ENCODE measurements at places on chromosomes 1 and 21.

DNA sequence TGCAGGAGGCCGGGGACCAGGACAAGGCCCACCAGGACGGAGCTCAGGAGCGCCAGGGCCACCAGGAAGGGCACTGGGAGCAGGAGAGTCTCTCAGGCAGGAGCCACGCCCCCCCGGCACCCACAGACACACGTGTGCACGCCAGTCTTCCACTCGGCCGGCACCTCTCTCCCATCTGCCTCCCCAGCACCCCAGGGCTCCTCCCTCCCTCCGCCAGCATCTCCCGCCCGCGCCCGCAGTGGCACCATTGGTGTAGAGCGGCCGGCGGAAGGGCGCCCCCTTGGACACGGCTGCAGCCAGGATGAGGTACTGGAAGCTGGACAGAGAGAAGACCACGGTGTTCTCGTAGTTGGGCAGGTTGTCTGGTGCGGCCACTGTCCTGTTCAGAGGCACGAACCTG lies 6.1 kb upstream of the MFAP2 start:
- DNase-seq = no peak

- no peak for DNase-seq
Observed at GRCh38 chr1:67747671-67748546, 62.9 kb downstream of the GADD45A start.

- DNase-seq = no peak
Observed at GRCh38 chr21:26756491-26757159, 88.6 kb downstream of the ADAMTS1 start.

- no peak for DNase-seq
Observed at GRCh38 chr1:184463680-184464079, 76.9 kb downstream of the C1orf21 start.

DNA sequence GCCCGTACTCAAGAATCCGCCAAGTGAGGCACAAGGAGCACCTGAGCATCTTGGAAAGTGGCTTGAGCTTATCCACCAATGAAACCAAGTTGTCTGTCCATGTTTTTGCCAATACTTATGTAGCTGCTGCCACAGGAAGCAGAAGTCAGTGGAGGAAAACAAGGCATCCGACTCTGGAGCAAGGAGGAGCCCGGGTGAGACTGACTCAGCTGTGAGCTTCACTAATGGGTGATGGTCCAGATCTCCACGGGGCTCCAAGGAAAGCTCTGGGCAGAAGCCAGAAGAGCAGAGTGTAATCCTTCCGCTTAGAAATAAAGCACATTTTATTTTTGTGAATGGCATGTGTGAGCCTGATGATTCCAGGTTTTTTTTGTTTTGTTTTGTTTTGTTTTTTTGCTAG lies 12.3 kb upstream of the SSR2 start:
- no peak for DNase-seq

GRCh38 chr1:183330335-183330734 lies 87.8 kb downstream of the NMNAT2 start:
- DNase-seq = no peak

DNA sequence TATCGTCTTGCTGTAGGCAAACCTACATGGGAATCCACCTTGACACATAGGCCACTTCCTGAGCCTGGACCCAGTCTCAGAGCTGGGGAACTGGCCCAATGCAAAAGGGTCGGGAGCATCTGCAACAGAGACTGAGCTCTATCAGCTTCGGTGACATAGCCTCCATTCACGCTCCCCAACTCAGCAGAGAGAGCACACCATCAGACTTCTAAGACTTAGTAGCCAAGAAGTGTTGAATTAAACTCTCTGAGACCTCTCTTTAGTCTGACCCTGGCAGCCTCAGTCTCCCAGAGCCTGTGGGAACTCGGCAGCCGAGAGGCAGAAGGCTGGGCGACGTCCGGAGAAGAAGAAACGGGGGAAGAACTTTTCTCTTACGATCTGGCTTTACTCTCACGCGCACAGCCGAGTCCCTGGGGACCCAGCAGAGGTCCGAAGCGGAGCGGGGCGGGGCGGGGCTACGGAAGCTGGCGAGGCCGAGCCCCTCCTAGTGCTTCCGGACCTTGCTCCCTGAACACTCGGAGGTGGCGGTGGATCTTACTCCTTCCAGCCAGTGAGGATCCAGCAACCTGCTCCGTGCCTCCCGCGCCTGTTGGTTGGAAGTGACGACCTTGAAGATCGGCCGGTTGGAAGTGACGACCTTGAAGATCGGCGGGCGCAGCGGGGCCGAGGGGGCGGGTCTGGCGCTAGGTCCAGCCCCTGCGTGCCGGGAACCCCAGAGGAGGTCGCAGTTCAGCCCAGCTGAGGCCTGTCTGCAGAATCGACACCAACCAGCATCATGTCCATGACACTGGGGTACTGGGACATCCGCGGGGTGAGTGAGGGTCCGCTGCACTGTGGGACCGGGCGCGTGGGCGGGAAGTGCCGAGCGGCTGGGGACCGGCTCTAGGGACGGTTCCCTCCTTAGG lies at the start of gene GSTM4:
Gene GSTM4, plus strand, starts transcription at position 485 of the 905 bp plus-strand sequence. Its CDS starts 291 bp downstream, at position 776.
- peak; percentile 26 for DNase-seq

GRCh38 chr1:18018366-18018765 lies 89.2 kb upstream of the IGSF21 start:
- no peak for DNase-seq

DNA sequence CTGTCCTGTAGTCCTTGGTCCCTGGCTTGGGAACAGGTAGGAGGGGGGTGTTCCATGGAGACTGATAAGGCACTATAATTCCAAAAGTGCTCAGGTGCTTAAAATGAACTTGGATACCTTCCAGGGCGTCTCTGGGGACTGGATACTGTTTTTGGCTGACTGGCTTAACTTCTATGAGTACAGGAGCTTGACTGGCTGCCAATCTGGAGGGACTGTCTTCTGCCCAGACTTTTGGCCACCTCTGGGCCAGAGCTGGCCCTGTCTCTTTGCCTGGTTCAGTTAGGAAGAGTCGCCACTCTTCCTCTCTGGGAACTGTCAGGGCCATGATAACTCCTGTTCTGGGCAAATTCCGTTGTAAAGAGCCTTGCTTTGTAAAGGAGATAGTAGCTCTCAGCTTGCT lies 407.0 kb downstream of the TGFB2 start:
- DNase-seq = no peak

DNA sequence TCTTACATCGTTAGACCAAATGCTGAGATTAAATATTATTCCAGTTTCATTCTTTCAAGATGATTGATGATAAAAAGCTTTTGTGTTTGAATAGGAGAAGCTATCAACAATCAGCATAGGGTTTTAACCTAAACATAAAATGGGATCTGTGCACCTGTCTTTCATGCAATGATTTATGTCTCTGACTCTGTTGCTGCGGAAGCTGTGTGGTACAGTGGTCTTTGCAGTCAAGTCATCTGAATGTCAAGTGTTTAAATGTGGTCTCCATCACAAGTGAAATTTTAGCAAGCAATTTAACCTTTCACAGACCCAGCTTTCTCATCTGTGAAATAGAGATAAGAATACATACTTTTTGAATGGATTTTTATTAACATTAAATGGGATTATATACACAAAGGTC lies 107.2 kb downstream of the PLPPR5 start:
- DNase-seq = no peak

DNA sequence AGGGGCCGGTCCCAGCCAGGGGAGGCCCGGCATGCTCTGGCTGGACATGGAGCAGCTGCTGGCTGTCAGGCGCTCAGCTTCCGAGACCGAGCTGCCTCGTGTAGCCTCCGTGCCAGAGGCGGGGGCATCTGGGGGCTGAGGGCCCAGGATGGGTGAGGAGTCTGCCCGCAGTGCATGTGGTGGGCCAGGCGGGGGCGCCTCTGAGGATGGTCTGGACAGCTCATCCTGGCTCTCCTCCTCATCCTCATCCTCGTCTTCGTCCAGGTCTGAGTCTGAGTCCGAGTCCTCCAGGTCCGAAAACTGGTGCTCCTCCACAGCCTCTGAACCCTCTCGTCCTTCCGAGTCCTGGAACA lies 28.9 kb upstream of the EDN2 start:
- no peak for DNase-seq

Measured in stimulated activated CD8-positive, alpha-beta memory T cell treated with anti-CD3 and anti-CD28 coated beads, Interleukin-7, amount 100 ng/mL, for 1 hour (primary cell).